ENCODE measurements at places on chromosomes 7 and 10. TPM values are rescaled to one million over a fixed set of nuclear protein-coding genes. Genes with fewer than 3 reads are reported as not detected.
A peak's percentile ranks its signal among the peaks of the same experiment; 100 is the strongest.

PNLIP gene
- not detected for total RNA-seq

PBLD gene
- 0.90 TPM for total RNA-seq

FAM221A gene
- total RNA-seq: 21.5 TPM

- no peaks in the 10 kb centered on the region for H3K36me3 ChIP-seq
- no peak for DNase-seq
- peaks cover 7% of the 10 kb centered on the region for H3K4me1 ChIP-seq
These were observed 623.7 kb downstream of the TYW1 start for GRCh38 chr7:67620216-67620933.

- peak; percentile 63 for DNase-seq
- peak overlapping the region; percentile 31 for H3K27ac ChIP-seq
- no peaks in the 10 kb centered on the region for H3K27me3 ChIP-seq
- H3K4me1 ChIP-seq: no peaks in the 10 kb centered on the region
These were observed 566 bp downstream of the MAD1L1 start for GRCh38 chr7:2231992-2232765.

DNA sequence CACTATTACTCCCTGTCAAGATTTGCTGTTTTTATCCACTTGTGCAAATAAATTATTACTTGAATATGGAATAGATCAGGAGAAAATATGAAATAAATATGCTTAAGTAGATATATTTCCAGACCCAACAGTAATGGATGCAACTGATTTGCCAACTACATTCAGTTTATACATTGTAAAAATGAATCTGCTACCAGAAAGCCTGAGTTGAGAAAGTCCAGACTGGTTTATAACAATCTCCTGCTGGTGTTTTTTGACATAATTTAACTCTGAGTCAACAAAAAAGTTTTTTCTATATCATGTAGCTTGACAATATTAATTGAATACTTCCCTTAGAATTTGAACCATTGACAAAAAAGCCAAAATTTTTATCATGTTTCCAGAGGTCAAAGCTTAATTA, 265.8 kb upstream of the SEMA3D start:
- H3K4me3 ChIP-seq: no peak overlapping the region
- no peaks in the 10 kb centered on the region for H3K27me3 ChIP-seq
- H3K36me3 ChIP-seq: no peaks in the 10 kb centered on the region

DNA sequence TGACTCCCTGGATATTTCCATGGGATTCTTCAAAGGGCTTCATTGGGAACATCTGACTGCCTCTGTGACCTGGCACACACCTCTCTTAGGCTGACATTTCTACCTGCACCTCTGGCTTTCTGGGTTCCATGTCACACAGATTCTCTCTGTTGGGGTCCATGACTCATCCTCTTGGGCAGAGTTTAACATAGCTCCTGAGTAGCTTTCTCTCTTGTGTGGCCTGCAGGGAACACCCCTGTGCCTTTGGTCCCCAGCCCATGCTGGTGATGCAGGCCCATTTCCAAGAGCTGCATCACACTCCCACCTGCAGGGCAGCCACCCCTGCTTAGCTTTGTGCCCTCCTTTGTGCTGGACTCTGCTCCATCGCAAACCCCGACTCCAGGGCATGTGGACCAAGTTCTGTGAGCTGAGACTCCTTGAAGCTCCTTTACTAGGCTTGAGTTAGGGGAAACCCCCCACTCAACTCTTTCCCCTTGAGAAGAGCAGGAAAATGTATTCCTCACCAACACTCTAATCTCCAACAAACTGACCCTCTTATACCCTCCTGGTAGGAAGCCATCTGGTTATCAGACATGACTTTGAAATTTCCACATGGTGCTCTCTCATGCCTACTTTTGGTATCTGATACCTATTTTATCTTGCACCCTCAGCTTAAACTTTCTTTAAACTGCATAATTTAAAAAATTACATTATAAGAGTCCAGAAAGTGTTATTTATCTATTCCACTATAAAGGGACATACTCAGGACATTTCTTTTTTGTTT, 93.3 kb downstream of the ZNF777 start:
- H3K27me3 ChIP-seq: no peaks in the 10 kb centered on the region
- no peak for DNase-seq
- no peaks in the 10 kb centered on the region for H3K36me3 ChIP-seq
- no peak overlapping the region for H3K4me3 ChIP-seq
- no peak overlapping the region for H3K27ac ChIP-seq

GRCh38 chr7:33201821-33202220, 72.5 kb downstream of the BBS9 start:
- no peak for DNase-seq
- no peaks in the 10 kb centered on the region for H3K27me3 ChIP-seq
- H3K4me3 ChIP-seq: no peak overlapping the region
- H3K4me1 ChIP-seq: no peaks in the 10 kb centered on the region
- H3K36me3 ChIP-seq: no peaks in the 10 kb centered on the region

DNA sequence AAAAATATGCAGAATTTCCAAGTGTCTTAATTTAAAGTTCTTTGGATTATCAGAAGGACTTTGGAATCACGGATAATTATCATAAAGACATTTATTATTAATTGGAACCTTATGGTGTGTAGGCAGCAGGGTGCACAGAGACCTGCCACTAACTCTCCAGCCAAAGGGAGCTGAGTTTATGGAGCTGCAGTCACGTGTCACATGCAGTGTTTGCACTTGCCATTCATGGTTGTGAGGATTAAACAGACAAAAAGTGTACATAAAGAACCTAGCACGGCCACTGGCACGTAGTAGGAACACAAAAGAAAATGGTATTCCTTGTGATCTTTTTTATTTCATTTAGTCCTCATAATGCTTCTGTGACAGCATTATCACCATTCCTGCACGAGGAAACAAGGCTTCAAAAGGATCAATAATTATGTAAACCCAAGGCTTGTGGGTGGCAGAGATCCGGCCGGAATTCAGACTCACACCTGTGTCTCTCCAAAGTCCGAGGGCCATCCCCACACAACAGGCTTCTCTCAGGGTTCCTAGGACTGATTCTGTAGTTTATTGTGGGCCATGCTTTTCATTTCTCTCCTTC, 143.9 kb upstream of the STK17A start:
- H3K4me3 ChIP-seq: no peak overlapping the region
- peak; percentile 48 for DNase-seq
- H3K4me1 ChIP-seq: no peaks in the 10 kb centered on the region
- no peak overlapping the region for H3K27ac ChIP-seq
- no peaks in the 10 kb centered on the region for H3K36me3 ChIP-seq

DNA sequence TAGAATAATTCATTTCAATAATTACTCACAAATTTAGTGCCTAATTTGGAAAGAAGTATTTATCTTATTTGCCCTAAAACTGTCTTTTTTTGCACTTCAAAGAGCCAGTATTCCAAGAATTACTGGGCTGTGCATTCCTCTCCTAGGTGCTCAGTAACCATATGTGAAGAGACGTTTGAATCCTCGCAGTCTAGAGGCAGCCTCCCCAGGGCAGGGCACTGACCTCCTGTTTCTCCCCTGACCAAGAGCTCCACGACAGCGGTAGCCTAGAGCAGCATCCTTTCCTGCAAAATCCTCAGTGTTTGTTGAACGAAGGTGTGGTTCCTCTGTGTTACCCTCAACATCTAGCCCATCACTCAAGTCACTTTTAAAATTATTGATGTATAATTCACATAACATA, 113.1 kb downstream of the EEPD1 start:
- H3K36me3 ChIP-seq: no peaks in the 10 kb centered on the region
- H3K27ac ChIP-seq: no peak overlapping the region
- DNase-seq: no peak
- H3K4me3 ChIP-seq: no peak overlapping the region
- H3K4me1 ChIP-seq: no peaks in the 10 kb centered on the region

DNA sequence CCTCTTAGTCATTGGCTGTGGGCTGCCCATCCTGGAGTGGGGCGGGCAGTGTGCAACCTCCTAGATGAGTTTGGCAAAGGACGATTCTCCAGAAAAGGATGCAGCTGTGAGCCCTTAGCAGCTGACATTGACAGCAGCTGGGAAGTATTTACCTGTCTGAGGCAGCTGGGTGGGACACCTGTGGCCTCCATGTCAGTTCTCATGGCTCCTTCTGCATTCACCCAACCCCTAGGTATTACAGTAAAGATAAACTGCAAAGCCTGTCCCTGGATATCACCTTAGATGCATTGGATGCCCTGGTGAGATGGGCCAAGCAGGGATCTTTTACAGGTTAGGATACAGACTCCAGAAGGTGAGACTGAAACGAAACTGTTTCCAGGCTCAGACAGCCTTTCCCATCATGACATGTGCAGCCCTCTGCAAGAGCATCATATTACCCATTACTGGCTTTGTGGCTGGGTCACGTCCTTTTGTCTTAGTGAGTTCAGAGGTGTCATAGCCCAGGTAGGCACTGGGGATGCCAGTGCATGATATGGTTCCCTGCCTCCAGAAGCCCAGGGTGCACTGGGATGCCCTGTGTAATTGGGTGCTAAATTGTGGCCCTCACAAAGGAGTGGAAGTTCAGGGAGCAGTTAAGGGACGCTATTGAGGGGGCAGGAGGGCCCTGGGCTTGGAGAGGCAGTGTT, 28.9 kb downstream of the MINDY4 start:
- no peaks in the 10 kb centered on the region for H3K4me1 ChIP-seq
- no peaks in the 10 kb centered on the region for H3K36me3 ChIP-seq
- no peaks in the 10 kb centered on the region for H3K27me3 ChIP-seq
- DNase-seq: peak; percentile 22

- no peak overlapping the region for H3K27ac ChIP-seq
- no peaks in the 10 kb centered on the region for H3K27me3 ChIP-seq
- H3K36me3 ChIP-seq: no peaks in the 10 kb centered on the region
- H3K4me3 ChIP-seq: no peak overlapping the region
- H3K4me1 ChIP-seq: no peaks in the 10 kb centered on the region
- no peak for DNase-seq
These were observed 697.6 kb upstream of the GALNT17 start for GRCh38 chr7:70434376-70434775.

- no peak overlapping the region for H3K4me3 ChIP-seq
- DNase-seq: no peak
- no peaks in the 10 kb centered on the region for H3K36me3 ChIP-seq
- H3K4me1 ChIP-seq: no peaks in the 10 kb centered on the region
- H3K27me3 ChIP-seq: no peaks in the 10 kb centered on the region
These were observed 654.6 kb upstream of the GALNT17 start for GRCh38 chr7:70477036-70478010.

All from H1 (cell line).